ENCODE measurements at places on chromosomes 6 and 20. TPM values are rescaled to one million over a fixed set of nuclear protein-coding genes. Genes with fewer than 3 reads are reported as not detected.

Gene ZC2HC1B
- total RNA-seq, result not detected

Gene RAB44
- not detected for total RNA-seq

Gene TUBB1
- total RNA-seq, result not detected

Gene TFAP2A
- total RNA-seq, result not detected

Gene NFS1
- 28.0 TPM for total RNA-seq
